ENCODE measurements at places on chromosomes 3 and 15.

GRCh38 chr3:45218578-45219390 lies 7.3 kb downstream of the TMEM158 start:
- DNase-seq, result no peak

DNA sequence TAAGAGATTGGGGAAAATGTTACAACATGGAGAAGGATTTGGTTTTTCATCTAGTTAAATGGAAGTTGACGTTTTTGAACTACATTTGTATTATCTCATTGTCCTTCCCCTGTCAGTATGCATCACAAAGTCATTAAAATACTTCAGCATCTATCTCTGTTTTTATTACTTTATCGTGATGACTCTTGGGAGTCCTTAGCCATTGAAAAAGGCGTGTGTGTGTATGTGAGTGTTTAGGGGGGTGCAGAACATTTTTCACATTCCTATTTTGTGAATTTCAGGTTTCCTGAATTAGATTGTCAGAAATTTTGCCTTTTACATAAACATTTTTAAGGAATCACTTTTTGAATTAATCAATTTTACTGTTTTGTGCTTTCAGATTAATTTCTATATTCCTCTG lies 360.6 kb upstream of the SGO1 start:
- DNase-seq, result no peak

DNA sequence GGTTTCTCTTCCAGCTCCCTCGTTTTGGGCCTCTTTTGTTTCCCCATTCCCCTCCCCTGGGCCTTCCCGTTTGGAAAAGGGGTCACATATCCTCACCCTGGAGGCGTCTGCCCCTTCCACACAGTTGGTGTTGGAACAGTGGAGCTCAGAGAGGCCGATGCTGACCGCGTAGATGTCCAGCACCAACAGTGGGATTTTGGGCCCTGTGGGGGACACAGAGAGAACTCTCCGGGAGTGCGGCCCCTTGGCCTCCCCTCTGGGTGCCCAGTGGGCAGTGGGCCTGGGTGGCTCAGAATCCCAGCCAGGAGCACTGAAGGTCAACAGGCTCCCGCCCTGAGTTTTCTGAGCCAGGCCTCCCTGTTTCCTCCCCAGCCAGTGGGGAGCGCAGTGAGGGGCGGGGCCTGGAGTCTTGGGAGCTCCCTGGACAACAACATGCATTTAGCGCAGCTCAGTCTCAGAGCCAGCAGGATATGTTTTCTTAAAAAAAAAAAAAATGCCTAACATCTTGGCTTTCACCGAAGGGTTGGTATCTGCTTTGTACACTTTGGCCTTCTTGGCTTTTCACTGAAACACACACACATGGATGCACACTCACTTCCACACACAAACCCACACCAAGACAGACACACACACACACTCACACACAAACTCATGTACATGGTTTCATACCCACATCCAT lies 670 bp upstream of the ISLR start:
- no peak for DNase-seq

DNA sequence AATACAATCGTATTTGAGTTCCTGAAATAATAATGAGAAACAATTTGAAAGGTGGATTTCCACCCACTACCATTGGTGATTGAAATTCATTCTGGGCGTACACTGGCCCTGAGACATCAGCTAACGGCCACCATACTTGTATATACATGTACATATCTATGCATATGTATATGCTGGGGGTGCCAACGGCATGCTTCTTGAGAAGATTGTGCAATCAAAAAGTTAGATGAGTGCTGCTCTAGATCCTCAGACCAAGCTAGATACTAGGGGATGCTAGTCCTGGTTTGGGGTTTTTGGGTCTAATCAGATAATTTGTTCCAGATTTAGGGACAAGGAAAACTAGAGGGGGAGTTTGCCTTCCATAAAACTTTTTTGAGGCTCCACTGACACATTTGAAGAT lies 2.9 kb downstream of the TMEM40 start:
- no peak for DNase-seq

DNA sequence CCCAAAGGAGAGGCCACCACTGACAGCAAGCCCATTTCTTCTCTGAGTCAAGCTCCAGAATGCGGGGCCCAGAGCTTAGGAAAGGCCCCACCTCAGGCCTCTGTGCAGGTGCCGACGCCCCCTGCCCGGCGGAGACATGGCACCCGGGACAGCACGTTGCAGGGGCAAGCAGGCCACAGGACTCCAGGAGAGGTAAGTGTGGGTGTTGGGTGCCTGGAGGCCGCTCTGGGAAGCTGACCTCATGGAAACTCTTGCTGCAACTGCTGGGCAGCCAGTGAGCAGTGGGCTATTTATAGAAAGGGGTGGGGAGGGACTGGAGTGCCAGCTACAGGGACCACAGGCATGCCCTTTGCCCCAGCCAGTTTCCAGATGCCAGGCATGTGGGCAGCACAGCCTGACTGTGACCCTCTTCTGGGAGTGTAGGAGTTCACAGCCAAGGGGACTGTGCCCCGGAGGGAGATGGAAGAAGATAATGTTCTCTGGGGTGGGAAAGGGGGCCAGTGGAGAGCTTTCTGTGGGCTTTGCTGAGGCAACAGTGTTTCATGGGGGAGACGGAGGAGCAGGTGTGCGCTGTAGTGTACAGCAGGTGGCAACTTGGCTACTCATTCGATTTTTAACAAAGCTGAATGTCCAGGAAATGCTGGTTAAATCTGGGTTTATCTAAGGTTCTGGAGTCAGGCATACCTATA lies 23.7 kb downstream of the ALPK3 start:
- DNase-seq, result no peak
